NCI-H1105 (cell line): ENCODE measurements at places on chromosomes 3 and 15.

- DNase-seq, result no peak
Measured at GRCh38 chr15:68630836-68631235, 52.0 kb downstream of the CORO2B start.

DNA sequence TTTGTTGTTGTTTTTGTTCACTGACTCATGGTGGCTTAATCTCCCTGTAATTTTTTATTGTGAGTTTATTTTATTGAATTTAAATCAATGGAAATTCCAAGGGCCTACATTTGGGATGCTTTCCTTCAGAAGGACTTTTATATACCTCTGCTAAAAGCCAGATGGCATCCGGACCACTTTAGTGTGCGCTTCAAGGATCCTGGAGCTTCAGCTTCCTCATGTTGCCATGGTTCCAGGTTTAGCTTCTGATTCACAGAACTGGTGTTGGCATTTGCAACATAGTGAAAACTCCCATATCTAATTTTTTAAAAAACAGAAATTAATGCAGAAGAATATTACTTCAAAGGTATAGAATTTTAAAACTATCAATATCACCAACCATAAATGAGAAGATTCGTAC, 8.5 kb upstream of the HACD2 start:
- no peak for DNase-seq

- DNase-seq, result peak; percentile 2
Measured at GRCh38 chr15:51708013-51708412, 26.7 kb downstream of the SCG3 start.

DNA sequence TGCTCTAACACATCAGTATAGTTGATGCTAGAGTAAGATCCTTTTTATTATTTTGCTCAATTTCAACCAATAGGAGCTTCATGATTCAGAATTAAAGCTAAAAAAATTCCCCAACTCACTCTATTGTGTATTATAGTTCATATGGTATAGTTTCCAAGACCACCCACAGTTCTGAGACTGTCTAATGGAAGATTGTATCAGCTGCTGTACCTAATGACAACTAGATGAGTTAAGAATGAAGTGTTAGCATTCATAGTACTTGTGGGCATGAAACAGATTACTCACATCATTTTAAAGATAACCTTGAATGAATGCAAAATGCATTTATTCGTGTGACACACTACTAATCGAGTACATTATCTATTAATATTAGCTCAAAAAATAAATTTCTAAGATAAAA, 289.9 kb upstream of the ATP11B start:
- DNase-seq, result no peak

GRCh38 chr3:194212845-194213331, 76.9 kb downstream of the HES1 start:
- DNase-seq, result no peak

GRCh38 chr3:134146666-134147065, 104.0 kb downstream of the RYK start:
- no peak for DNase-seq

DNA sequence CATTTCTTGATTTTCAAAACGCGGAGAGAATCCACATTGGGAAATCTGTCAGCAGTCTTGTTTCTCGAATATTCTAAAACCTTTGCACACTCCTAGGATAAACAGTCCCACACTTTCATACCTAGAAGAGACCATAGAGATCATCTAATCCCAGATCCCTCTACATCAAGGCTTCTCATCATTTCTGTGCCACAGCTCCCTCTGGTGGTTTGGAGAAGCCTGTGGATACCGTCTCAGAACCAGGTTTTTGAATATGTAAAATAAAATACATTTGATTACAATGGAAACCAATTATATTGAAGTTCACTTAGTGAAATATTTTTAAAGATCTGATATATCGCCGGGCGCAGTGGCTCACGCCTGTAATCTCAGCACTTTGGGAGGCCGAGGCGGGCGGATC, 211.9 kb upstream of the GOLGA6L4 start:
- no peak for DNase-seq

DNA sequence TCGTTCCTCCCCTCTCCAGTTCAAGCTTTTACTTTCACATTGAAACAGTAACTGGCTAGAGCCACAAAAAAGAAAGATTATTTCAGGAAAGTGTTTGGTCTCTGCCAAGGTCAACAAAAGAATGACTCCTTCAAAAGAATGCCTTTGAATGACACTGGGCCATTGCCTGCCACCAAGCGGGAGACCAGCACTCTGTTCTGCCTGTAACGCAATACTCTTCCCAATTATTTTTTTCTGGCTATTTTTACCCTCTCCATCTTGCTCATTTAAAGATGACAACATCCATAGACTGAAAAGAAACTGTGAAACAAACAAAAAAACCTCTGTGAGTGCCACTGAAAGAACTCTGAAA, 37.3 kb downstream of the EHHADH start:
- DNase-seq, result peak; percentile 4

GRCh38 chr3:157103860-157104259, 56.1 kb downstream of the CCNL1 start:
- DNase-seq, result no peak

DNA sequence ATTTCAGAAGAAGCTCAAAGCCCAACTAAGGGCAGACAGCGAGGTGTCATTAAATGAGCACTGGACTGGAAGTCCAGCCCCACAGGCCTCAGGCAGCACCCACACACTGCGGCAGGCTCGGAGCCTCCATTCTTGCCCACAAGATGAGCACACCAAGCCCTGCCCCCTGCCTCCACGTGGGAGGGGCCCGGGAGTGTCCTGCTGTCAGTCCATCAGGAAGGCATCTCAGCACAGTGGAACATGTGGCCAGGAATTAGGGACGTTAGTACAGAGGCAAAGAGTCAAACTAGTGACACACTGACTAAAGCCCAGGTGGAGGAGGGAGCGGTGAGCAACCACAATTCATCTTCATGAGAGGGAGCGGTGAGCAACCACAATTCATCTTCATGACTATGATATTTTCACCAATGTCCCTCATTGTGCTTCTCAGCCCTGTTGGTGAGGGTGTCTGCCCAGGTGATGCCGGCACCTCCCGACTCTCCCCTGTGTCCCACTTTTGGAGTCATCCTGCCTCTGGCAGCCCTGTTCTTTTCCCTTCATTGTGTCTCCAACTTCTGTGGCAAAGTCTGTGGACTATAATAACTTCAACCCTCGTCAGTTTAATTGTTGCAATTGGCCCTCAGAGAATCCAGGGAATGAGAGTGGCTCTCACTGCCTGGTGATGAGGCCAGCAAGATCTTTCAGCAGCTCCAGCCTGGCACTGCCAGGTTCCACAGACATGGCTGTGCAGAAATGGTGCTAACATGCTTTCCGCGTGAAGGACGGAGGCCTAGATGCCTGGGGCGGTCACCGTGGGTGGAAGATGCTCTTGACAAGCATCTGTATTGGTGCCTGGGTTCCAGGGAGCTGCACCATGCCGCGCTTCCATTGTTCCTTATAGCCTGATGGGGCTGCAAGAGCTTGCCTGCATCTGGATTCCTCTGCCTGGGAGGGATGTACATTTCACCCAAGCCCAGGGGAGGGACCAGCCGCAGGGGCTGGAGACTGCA, 23.1 kb upstream of the SKOR1 start:
- DNase-seq, result no peak

GRCh38 chr3:113834983-113835382, 3.6 kb upstream of the GRAMD1C start:
- no peak for DNase-seq

DNA sequence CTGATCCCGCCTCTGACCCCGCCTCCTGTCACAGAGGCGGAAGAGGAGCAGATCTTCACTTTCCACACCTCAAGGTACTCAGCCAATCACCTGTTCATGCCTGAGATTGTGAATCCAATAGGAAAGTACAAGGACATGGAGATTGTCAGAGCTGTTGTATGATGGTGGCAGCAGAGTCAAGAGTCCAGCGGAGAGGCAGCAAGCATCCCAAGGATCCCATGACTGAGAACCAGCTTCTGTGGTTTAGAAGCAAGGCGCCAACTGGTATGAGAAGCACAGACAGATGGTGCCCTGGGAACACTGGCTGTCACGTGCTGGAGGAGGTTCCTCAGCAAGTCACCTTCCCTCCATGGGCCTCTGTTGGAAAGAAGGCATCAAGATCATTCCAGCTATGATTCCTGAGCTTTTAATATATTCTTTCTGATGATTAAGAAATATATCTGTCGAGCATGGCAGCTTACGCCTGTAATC, 93.9 kb downstream of the CPN2 start:
- no peak for DNase-seq

DNA sequence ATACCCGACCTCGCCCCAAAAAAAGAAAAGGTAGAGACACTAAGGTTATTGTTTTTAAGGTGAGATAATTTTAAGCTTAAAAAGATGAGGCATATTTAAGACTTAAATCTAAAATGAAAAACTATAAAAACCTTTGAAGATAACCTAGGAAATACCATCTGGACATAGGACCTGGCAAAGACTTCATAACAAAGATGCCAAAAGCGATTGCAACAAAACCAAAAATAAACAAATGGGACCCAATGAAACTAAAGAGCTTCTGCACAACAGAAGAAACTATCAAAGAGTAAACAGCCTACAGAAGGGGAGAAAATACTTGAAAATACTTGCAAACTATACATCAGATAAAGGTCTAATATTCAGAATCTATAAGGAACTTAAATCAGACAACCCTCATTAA, 80.9 kb downstream of the TMCC1 start:
- no peak for DNase-seq

DNA sequence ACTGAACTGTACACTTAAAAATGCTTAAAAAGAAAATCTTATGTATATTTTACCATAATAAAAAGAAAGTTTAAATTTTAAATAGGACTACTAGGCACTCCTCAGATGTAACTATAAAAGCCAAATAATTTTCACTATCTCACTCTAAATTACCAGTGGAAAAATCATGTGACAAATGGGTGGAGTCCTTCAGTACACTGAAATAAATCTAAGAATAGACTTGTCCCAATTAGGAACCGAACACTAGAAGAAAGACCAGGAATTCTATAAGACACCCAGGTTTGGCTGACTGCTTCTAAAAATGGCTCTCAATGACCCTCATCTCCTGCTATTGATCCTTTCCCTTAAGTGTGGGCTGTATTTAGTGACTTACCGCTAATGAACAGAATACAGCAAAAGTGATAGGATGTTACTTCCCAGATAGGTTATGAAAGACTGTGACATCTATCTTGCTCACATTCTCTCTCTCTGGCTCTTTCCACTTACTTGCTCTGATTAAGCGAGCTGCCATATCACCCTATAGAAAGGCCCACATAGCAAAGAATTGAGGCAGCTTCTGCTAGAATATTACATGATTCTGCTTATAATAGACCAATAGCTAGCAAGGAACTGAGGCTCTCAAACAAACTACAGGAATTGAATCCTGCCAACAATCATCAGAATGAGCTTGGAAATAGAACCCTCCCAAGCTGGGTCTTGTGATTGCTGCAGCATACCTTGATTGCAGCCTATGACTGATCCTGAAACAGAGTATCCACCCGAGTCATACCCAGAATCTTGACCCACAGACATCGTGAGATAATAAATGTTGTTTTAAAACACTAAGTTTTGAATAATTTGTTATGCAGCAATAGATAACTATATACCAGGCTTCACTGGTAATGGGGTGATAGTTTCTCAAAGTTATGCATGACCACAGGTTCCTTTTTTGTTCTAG, 16.9 kb downstream of the TTBK2 start:
- no peak for DNase-seq

DNA sequence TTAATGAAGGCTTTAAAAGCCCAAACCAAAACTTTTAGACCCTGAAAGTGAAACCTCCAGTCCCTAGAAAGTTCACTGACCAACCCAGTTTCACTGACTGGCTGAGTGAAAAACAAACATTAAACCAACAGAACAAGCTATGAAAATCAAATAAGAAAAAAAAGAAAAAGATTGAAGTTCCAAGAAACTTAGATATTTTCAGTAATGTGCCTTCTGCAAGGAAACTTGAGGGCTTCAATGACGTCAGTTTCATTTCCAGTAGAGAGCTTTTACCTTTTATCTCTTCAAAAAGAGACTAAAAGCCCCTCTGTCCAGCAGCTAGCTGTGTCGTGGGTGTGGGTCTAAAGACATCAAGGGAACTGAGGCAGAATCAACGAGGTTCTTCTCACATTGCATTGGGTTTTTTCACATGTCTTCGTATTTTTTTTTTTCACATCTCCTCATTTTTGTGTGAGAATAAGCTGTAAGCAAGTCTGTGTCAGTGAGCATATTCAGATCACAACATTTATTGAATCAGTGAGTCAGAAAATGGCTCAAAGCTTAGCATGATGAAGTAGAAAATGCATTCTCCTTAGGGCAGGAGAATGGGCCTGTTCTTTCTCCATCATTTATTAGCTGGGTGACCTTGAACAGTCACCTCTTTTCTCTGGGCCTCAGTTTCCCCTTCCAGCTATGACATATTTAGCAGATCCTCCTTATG, 54.8 kb upstream of the BCL6 start:
- no peak for DNase-seq

DNA sequence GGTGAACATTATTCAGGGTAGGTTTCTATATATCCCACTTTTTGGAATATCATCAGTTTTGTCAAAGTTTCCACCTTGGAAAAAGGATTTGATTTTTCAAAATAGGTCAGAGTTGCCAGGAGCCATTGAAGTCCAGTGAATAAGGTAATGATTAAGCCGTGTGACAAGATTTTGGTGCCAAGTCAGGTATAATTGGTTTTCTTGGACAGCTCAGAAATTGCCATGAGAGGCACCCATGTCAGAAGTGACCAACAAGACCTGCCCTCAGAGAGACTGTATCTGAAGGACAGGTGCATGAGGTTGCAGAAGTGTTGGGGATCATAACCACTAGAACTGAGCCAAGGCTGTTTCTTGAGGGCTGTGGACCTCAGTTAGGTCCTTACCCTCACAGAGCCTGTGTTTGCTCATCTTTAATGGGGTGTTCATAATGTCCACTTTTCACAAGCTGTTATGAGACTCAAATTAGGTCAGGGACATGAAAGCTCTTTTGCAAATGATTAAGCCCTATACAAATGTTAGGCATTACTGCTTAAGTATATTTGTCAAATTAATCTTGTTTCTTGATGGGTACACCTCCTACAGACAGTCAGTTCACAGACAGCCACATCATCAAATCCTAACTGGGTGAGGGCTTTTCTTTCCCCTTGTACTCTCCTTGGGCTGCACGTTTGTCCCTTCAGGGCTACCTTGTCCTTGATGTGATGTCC, 32.3 kb downstream of the CASR start:
- DNase-seq, result no peak

DNA sequence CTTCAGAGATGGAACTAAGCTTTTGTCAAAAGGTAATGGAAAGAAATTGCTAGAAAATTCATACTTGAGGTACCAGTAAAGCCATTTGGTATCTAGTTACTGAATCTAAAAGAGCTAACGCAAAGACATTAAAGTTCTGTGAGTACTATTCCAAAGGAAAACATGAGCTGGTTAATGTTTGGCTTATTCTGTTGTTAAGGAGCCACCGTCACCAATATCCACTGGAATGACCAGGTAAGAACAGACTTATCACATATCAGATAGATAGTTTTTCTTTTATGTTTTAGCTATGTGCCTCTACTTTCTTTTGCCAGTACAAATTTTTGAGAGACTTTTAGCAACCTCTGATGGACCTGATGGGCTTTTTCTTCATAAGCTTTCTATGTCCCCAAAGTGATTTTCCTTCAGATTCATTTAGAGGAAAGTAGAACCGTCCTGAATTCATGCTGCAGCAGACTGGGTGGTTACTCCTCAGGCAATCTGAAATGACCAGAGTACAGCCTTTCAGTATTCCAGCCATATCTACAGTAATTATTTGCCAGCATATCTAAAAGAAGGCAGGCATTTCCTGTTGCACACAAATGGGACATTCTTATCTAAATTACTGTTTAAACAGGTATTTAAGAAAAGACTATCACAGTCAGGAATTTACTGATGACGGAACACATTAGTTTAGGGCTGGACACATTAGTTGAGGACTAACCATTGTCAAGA, 274.1 kb downstream of the MECOM start:
- DNase-seq, result no peak

- DNase-seq, result no peak
Measured at GRCh38 chr3:71300951-71301393, 282.6 kb downstream of the FOXP1 start.
